WTC11 (cell line): ENCODE measurements at places on chromosomes 1 and 21. TPM values are rescaled to one million over a fixed set of nuclear protein-coding genes. Genes with fewer than 3 reads are reported as not detected.

- H3K27ac ChIP-seq: peak overlapping the region; percentile 48
- peaks cover 6% of the 10 kb centered on the region; the same call in 1 of the 2 replicates for H3K4me1 ChIP-seq
- no peaks in the 10 kb centered on the region for H3K27me3 ChIP-seq
- H3K36me3 ChIP-seq: peaks cover 49% of the 10 kb centered on the region
These were observed 60.9 kb downstream of the S100B start for GRCh38 chr21:46544003-46544402.

The PCP4 gene
- total RNA-seq: 1.4 to 2.1 TPM (median 1.6 TPM) in 3 replicates

The ESRRG gene
- 1.8 to 2.3 TPM (median 2.2 TPM) in 3 replicates for total RNA-seq

DNA sequence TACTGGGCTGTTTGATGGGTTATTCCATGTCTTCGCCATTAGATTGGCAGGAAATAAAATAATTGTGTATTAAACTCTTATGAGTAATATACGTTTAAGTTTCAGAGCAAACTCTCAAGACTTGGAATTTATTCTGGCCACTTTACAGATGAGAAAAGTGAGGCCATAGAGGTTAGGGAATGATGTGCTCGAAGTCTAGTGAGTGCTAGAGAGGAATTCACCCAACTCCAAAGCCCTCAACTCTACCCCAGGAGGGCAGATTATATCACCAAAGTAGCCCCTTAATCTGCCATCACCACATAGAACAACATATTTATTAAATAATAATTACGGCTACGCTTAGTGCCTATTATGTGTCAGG, 440 bp upstream of the MUL1 start:
- no peaks in the 10 kb centered on the region; the same call in 1 of the 2 replicates for H3K36me3 ChIP-seq
- H3K4me1 ChIP-seq: peaks cover 4% of the 10 kb centered on the region; the same call in 1 of the 2 replicates
- no peak overlapping the region for H3K27ac ChIP-seq
- H3K27me3 ChIP-seq: peaks cover 38% of the 10 kb centered on the region

GRCh38 chr1:109295712-109296415, 10.9 kb downstream of the MYBPHL start:
- peaks cover 15% of the 10 kb centered on the region for H3K4me1 ChIP-seq
- no peak overlapping the region for H3K27ac ChIP-seq
- H3K27me3 ChIP-seq: no peaks in the 10 kb centered on the region
- no peaks in the 10 kb centered on the region for H3K36me3 ChIP-seq
- no peak overlapping the region for H3K4me3 ChIP-seq
- DNase-seq: no peak
